ENCODE measurements at places on chromosomes 16 and 17.

DNA sequence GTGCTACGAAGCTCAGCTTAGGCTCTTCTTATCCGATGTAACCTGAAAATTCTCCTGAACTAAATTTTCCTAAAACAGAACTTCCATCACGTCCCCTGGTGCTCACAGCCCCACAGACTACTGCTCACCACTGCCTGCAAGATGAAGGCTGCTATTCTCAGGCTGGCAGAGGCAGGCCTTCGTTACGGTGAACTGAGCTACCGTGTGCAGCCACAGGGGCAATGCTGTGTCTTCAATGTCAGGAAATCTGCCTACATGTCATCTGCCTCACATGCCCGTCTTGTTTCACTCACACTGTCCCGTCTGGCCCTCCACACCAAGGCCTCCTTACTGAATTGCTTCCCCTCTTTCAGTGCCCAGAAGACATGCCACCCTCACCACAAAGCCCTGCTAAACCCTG, 15.9 kb downstream of the EMC8 start:
- no peak for DNase-seq

- DNase-seq, result no peak
Measured at GRCh38 chr16:48498769-48499631, 111.0 kb downstream of the N4BP1 start.

DNA sequence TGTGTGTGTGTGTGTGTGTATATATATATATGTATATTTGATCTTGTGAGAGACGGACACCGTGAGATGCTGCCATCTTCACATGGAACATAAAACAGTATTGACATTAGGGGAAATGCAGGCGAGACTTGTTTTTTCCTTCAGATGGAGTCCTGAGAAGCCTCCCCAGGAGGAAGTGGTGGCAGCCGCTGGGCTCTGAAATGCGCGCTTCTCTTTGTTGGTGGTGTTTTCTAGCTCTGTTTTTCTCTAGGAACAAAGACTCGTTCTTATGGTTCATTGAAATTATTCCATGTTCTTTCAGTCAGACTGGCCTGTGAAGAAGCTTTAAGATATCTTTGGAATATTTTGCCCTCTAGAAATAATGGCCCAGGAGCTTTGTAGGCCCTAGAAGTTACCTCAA, 32.9 kb downstream of the SNX29 start:
- no peak for DNase-seq

DNA sequence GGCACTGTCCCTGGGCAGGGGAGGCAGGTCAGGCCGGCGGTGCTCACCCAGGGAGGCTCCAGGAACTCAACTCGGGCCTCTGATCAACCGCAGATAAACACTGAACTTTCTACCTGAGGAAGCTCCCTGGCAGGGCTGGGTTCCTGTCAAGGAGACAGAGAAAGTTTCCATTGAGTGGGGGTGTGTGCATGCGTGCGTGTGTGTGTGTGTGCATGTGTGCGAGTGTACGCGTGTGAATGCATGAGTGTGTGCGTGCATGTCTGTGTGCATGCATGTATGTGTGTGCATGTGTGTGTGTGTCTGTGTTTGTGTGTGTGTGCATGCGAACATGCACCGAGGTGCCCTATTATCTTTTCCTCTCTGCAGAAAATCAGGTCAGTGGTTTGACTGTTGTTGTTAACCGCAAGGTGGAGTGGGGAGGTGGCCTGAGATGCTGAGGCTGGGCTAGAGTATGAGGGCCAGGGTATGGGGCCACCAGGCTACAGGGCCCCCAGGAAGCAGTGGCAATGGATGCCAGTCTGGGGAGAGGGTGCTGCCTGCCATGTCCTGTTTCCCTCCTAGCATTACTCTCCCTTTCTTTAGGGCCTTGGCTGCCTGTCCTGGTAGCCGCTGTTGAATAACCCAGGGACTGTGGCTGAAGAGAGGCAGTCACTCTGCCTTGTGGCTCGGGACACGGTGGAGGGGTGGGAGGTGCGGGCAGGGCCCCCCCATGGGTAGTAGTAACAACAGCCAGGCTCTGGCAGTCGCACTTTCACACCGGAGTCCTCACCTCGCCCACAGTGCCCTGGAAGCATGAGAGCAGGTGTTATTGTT, 24.0 kb downstream of the CCR7 start:
- DNase-seq, result peak; percentile 40

DNA sequence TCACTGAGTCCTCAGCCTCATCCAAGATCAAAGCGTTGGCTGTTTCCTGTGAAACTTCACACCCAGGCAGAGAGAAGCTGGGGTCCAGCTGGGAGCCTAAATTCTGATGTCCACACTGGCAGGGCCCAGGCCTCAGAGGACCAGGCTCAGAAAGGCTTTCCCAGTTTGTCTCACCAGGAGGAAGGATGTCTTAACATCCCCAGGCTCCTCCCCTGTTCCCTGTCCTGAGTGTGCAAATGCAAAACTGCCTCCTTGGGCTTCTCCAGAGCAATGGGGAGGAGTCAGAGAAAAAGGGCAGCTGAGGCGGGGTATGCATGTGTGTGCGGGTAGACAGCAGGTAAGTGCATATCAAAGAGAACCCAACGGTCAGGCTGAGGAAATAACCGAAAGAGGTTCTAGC, 45.7 kb downstream of the CUEDC1 start:
- DNase-seq, result no peak

- DNase-seq, result no peak
Measured at GRCh38 chr17:80023481-80024205, 12.0 kb downstream of the TBC1D16 start.

DNA sequence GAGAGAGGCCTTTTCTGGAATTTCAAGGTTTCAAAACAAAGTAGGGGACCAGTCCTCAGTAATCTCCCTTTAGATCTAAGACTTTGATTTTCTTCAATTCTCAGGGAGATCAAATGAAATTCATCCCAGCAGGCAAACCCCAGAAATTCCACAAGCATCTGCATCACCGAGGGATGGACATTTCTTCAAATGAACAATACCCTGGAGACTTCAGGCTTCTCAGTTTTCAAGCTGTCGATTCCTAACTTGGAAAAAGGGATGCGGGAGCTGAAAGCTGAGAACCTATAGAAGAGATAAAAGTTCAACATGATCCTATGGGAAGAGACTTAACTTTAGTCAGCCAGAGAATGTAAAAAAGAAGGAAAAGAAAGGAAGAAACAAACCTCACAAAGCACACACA, 296.9 kb upstream of the CDH5 start:
- DNase-seq, result no peak

DNA sequence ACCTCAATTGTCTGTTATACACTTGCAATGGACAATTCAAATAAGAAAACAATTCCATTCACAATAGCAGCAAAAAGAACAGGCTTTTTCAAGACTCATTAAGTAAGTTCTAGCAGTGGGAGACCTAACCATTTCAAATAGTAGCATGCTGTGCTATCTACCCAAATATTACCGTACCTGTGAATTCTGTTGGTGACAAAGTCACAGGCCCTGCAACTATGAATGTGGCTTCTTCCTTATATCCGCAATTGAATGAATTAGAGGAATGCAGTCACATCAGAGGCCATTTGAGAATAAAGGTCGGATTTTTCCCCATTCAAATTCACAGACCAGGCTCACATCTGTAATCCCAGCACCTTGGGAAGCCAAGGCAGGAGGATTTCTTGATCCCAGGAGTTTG, 800 bp upstream of the NME4 start:
- no peak for DNase-seq

GRCh38 chr17:73096211-73096610, 3.7 kb upstream of the SLC39A11 start:
- DNase-seq, result no peak

DNA sequence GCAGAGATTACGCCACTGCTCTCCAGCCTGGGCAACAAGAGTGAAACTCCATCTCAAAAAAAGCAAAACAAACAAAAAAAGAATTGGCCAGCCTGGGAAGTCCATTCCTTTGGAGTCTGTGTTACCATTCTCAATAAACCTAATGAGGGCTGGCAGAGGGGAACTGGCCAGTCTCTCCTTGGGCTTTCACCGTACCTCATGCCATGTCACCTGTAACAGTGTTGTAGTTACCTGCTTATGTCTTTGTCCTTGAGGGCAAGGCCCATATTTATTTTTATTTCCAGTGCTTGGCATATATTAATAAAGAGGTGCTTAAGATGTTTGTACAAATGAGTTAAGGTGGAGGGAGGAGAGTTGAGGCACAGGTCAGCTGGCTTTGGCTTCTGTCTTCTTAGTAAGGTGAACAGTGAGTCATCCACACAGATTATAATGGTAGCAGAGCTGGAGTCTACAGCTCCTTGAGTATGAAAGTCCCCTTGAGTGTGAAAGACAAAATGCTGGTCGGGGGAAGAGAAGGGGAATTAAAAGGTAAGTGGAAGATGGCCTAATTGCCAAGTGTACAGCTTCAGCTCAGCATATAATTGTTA, 8.4 kb downstream of the C1QBP start:
- DNase-seq, result no peak

- DNase-seq, result no peak
Measured at GRCh38 chr17:65174974-65175373, 37.8 kb downstream of the RGS9 start.

DNA sequence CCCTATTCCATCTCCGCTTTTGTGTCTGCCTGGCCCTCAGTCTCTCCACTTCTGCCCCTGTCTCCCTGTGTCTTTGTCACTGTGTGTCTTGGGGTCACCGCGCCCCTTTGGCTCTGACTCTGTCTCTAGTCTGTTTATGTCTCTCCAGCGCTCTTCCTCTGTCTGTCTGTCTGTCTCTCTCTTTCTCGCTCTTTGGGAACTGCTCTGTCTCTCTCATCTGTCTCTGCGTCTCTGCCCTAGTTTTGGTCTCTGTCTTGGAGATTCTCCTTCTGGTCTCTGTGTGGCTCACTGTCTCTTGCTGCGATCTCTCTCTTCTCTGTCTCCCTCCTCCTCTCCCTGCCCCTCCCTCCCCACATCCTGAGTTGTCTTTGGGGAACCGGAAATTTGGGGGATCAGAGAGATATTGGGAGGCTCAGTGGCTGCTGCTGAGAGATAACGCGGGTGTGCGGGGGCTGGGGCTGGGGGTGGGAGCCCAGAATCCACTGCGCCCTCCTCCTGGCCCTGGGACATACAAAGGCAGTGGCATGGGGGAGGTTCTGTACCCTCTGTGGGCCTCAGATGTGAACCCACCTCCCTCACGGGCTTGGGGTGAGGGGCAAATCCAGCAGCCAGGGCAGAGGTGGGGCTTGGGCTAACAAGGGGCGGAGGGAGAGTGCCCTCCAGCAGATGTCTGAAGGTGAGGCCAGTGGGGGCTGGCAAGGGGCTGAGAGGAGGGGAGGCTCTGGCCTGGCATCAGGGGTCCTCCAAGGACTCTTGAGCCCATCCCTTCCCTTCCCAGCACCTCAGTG, 24.4 kb downstream of the LAT start:
- no peak for DNase-seq

DNA sequence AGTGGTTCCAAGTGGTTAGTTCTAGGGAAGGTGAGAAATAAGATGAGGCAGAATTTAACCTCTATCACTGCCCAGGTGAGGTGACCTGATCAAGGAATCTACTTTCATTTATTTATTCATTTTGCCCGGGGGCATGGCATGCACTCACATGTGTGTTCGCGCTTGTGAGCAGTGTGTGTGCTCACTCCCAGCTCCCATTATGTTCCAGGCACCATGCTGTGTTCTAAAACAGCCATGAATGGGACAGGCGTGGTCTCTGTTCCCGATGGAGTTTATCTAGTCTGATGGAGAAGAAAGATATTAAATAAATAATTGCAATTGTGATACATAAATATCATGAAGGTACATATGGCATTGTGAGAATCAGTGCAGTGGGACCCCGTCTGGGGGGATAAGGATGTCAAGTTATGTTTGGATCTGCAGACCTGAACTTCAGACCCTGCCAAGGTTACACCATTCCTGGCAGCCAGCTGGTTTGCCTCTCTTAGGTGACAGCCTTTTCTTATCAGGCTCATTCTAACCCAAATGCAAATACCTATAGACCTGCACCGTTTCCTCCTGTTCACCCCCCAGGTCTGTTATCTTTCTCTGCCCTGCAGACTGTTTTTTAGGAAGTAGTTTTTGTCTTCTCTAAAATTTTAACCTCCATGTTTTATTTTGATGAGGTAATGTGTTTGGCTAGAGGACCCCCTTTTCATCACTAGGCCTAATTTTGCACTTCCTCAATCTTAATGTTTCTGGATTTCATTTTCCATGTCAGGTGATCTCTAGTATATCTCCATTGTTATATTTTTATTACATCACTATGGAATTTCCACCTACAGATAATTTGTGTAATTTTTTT, 11.8 kb downstream of the CYB5B start:
- DNase-seq, result no peak

DNA sequence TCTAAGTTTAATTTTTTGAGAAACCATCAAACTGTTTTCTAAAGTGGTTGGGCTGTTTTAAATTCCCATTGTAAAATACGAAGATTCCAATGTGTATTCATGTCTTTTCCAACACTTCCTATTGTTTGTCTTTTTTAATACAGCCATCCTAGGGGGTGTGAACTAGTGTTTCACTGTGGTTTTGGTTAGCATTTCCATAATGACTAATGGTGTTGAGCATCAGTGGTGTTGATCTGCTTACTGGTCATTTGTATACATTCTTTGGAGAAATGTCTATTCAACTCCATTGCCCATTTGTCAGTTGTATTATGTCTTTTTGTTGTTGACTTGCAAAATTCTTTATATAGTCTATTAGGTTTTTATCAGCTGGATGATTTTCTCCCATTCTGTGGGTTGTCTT, 239.2 kb upstream of the AXIN2 start:
- DNase-seq, result no peak

DNA sequence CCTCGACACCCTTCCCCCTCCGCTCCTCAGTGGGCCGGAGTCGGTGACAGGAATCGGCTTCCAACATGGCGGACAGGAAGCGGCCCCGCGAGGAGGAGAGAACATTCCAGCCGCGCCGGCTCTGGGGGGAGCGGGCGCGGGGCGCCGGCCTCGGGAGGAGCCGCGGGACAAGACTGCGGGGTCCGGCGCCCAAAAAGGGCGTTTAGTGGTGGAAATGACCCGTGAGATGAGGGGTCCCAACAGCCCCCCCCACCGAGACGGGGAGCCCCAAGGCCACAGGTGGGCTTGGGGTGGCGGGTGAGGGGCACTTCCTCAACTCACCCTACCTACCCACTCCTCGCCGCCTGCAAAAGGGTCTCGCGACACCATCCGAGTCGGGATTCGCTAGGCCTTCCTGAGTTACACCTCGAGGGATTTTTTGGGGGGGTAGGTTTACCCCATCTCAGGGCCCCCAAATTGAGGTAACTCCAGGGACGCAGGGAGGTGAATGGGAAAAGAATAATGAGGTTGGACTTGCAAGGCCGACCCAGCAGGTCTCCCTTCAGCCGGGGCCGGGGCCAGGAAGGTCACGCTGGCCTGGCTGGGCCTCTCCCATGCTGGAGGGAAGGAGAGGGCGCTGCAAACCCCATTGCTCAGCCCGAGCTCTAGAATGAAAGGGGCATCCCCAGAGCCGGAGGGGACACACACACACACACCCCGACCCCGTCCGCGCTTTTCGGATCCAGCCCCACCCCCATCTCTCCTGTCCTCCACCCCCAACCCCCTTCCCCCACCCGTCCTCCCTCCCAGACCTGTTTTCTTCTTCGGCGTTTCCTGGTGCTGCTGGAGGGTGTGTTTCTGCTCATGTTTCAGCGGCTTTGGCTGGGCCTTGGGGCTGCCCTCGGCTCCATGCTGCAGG, 707 bp downstream of the NUFIP2 start:
- DNase-seq, result peak; percentile 32

- no peak for DNase-seq
Measured at GRCh38 chr16:69534720-69535119, 31.0 kb upstream of the NFAT5 start.

GRCh38 chr16:68921637-68922036, 78.3 kb downstream of the TANGO6 start:
- DNase-seq, result no peak

All from T-helper 2 cell (primary cell).